ENCODE measurements at places on chromosomes 12 and 14. TPM values are rescaled to one million over a fixed set of nuclear protein-coding genes. Genes with fewer than 3 reads are reported as not detected.

- peak; percentile 51 for DNase-seq
Measured at GRCh38 chr14:67221248-67221981, 19.8 kb upstream of the PALS1 start.

DNA sequence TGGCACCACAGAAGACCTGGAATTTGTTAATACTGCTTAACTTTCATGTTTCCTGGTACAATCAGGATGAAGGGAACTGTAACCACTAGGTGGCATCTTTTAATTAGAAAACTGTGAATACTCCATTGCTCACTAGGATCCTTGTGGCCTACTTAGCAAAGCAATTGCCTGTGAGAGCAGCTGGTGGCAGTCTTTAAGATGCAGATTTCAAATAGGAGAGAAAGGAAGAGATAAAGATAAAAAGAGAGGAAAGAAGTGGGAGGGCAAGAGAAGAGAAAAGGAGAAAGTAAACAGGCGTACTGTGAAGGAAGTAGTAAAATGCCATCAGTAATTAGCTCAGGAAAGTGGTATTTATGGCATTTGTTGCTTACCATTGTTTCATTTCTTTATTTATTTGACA, 114.5 kb downstream of the RAD51B start:
- DNase-seq: peak; percentile 78

GRCh38 chr14:69554500-69554899, 20.2 kb downstream of the CCDC177 start:
- no peak for DNase-seq

DNA sequence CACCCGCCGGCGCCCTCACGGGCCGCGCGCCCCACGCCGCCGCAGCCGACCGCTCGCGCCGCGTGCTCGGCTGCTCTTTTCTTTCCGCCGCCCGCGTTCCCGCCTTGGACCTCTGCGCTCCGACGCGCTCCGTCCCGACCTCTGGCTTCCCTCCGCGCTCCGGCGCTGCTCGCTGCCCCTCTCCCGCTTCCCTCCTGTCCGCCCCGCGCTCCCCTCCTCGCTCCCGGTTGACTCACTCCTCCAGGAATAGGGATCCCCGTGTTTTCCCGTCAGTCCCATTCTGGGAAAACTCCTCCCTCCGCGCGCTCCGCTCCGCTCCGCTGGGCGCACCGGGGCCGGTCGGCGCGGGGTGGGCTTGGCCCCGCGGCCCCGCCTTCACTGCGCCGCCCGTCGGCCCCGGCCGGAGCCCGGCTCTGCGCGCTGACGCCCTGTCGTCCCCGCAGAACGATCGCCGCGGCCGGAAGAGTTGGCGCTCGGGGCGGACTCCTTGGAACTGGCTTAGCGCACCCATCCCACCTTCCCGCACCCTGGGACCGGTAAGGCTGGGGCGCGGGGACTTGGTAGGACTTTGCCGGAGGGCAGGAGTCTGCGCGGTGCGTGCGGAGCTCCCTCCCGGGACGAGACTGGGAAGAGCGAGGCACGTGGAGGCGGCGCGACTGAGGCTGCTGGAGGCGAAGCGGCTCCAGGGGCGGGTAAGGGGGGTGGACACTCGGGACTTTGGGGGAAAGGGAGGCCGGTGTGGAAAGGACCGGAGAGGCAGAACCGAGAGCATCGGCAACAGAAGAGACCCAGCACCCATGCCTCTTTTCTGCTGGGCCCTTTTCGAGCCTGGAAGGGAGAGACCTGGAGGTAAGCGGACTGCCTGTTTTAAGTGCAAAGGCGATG, 550 bp downstream of the TEAD4 start:
- peak; percentile 73 for DNase-seq

DNA sequence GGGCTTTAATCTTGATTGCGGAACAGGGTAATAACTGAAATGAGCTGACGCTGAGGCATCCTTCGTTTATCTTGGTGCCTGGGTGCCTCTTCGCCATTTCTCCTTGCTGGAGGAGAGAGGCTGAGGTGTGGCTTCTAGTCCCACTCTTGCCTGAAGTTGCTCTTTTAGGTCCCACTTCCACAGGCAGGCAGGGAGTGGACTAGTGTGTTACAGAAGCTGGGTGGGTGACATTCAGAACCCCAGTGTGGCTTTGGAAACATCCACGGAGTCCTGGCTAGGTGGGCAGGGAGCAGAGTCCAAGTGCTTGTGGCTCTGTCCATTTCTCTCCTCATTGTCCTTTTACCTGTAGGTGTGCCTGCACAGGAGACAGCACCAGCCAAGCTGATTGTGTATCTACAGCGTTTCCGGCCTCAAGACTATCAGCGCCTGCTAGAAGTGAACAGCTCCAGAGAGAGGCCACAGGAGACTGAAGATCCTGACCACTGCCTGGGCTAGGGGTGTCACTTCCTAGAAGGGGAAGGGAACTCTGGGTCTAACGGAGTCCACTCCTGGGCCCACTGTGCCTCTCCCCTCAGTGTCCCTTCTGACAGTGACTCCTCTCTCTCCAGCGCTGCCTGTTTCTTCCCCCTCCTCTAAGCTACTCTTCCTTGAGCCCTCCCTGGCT, 2.4 kb downstream of the THTPA start:
- DNase-seq: no peak

GRCh38 chr12:27777141-27777540, 2.9 kb upstream of the KLHL42 start:
- no peak for DNase-seq

- DNase-seq: peak; percentile 72
Measured at GRCh38 chr12:46371718-46372543, 642 bp downstream of the SLC38A2 start.

DNA sequence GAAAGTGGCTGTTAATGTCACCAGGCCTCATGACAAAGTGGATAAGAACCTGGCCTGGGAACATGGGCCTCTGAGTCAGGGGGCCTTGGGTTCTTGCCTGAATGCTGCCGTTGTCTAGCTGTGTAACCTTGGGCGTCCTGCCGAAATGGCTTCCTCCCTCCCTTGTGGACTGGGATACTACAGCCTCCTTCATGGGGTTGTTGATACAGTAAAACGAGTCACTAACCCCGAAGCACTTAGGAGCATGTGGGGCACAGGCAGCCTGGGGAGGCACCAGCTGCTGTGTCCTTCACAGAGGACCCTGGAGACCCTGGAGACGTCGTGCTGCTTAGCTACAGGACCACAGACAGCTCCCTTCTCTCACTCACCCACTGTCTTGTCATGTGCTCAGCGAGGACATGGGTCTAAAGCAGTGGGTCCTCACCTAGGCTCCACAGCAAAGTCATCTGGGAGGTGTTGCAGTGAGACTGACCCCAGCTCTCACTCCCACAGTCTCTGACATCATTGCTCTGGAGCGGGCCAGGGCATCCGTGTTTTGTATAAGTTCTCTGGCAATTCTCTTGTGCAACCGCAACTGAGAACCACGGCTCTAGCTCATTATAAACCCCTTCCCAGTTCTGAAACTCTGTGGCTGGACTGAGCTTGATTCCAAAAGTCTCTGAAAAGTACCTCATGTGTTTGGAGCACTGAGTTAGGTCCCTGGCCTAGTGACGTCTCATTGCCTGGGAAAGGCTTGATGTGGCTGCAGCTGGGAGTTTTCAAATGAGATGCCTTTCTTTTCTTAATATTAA, 42.1 kb downstream of the SERPINA3 start:
- DNase-seq: no peak

GRCh38 chr14:34038358-34039057, 87.6 kb upstream of the EGLN3 start:
- DNase-seq: no peak

- no peak for DNase-seq
Measured at GRCh38 chr14:39015964-39016577, 87.0 kb downstream of the SEC23A start.

- no peak for DNase-seq
Measured at GRCh38 chr12:110508071-110508586, 6.0 kb downstream of the RAD9B start.

GRCh38 chr14:54591461-54591860, 24.5 kb downstream of the SAMD4A start:
- no peak for DNase-seq

GRCh38 chr14:69040353-69040752, 61.3 kb upstream of the ACTN1 start:
- DNase-seq: no peak

GRCh38 chr14:104557086-104557485, 22.5 kb upstream of the C14orf180 start:
- DNase-seq: no peak

GRCh38 chr12:118342090-118342489, 30.6 kb downstream of the TAOK3 start:
- DNase-seq: no peak

ANG gene
- total RNA-seq: 3.4 TPM

C12orf56 gene
- not detected for total RNA-seq

OR4N2 gene
- not detected for total RNA-seq

TMEM229B gene
- total RNA-seq: not detected

KRT72 gene
- total RNA-seq: not detected

KCNK13 gene
- total RNA-seq: 0.95 TPM

Data from Caki2 (cell line).